ENCODE measurements at places on chromosomes 12 and 14.

GRCh38 chr14:102733326-102733725, 43.9 kb upstream of the TRAF3 start:
- no peak for DNase-seq

DNA sequence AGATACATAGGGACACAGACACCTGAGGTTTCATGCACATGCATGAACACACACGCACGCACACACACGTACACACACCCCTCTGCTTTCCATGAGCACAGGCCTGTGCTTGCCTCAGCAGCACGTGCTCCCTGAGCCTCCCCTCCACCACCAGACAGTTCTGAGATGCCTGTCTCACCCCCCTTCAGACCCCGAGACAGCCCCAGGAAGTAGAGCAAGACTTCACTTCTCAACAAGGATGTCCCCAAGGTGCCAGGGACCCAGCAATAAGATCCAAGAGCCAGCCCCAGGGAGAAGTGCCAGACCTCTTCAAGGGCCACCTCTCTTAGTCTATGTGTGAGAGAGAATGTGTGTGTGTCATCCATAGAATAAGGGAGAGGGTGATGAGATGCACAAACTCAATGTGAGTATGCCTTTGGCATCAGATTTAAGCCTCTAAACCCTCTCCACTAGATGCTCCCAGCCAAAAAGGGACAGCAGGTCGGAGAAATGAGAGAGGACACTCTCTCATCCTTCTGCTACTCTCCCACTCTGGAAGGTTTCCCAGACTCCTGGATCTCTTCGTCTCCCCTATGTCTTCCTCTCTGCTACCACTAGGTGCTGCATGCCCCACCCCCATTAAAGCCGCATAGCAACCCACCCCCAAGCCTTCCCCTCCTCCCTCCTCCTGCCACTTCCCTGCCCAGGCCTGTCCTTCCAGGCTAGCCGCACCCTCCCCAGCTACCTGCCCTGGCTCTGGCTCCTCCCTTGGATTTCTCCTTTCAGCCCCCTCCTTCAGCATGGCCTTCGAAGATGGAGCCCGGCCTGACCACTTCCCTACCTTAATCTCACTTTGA, 7.7 kb downstream of the RARG start:
- DNase-seq, result no peak

GRCh38 chr14:32244404-32244803, 41.3 kb upstream of the RNU6-8 start:
- no peak for DNase-seq

DNA sequence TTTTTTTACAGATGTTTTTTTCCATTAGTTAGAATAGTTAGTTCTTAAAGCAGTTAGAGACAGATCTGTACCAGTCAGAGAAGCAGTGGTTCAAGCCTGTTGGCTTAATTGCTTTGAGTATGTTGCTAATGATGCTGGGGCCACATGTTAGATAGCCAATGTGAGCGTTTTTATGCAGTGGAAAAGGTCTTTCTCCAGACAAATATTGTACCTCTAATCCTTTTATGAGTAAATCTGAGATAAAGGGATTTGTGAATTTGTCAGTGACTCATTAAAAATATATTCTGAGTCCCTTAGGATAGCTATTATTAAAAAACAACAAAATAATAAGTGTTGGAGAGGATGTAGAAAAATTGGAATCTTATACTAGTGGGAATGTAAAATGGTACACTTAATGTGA, 154.2 kb downstream of the MSRB3 start:
- no peak for DNase-seq

DNA sequence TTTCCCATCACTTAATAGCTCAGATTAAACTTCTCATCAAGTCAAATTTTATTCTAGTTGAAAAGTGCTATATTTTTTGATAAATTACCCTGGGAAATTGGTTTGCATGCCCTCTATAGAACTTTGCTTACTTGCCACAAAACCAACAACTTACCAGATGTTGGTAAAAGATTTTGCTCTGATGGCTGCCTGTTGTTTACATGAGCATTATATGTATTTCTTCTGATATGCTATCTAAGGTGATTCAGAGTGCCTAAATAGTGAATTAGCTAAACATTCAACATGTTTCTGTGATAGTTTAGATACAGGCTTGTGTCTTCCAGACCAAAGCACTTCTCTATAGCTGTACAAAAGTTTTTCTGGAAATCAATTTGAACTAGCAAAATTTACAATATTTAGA, 51.0 kb downstream of the PPM1A start:
- no peak for DNase-seq

DNA sequence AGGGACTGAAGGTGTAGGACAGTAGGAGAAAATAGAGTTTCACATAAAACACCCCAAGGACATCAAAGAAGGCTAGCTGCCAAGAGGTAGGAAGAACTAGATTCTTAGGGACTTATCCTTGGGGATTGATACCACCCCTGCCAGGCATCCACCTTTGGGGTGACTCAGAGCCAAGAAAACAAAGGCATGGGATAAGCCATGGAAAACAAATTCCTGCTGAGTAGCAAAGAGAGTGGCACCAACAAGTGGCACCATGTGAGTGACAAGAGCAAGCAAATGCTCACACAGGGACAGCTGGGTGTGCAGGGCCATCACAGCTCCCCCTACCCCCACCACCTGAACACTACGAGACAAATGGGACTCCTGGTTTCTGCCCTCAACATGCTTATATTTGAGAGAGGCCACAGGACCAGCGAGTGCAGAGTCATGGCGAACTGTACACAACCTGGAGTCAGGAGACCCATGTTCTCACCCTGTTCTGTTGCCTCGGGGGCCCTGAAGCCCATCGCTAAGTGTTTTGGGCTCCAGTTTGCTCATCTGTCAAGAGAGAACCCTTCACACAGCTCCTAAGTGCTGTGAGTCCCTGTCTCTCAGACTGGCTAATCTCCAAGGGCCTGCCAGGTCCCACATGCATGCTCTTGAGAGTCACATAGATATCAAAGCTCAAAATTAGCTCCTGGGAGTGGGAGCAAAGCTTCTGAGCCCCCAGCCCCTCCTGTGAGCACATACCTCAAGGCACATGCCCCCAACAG, 91.9 kb downstream of the DPF3 start:
- no peak for DNase-seq

GRCh38 chr14:91158091-91158790, 44.4 kb downstream of the DGLUCY start:
- DNase-seq, result no peak

DNA sequence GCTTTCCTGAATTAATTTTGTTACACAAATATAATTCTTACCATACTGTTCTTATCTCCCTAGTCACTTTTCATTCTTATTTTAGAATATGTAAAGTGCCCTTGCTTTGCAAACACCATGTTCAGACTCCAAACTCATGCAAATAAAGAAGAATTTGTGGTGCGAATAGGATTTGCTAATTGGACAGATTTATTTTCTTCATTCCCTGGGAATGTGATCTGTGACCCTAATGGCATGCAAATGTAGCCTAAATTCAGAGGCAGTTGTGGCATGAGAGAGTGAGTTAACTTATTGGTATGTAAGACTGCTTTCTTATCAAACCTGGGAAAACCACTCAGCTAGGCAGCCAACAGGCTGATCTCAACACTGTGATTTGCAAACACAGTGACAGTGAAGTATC, 10.0 kb downstream of the CAPZA3 start:
- DNase-seq, result no peak

GRCh38 chr14:26794731-26795130, 196.9 kb upstream of the NOVA1 start:
- DNase-seq, result no peak

- DNase-seq, result no peak
These were observed 24.7 kb downstream of the OR4N2 start for GRCh38 chr14:19828314-19828713.
